ENCODE measurements at places on chromosomes 5 and 9. TPM values are rescaled to one million over a fixed set of nuclear protein-coding genes. Genes with fewer than 3 reads are reported as not detected.
A peak's percentile ranks its signal among the peaks of the same experiment; 100 is the strongest.

- no peak for DNase-seq
- H3K27ac ChIP-seq = no peak overlapping the region
- peaks cover 5% of the 10 kb centered on the region for H3K4me1 ChIP-seq
- H3K4me3 ChIP-seq = no peak overlapping the region
- no peaks in the 10 kb centered on the region for H3K27me3 ChIP-seq
These were observed 14.2 kb upstream of the PHF2 start for GRCh38 chr9:93562157-93562556.

- peaks cover 37% of the 10 kb centered on the region for H3K36me3 ChIP-seq
- H3K4me1 ChIP-seq = no peaks in the 10 kb centered on the region
- DNase-seq = no peak
- H3K27me3 ChIP-seq = no peaks in the 10 kb centered on the region
- H3K4me3 ChIP-seq = no peak overlapping the region
- H3K27ac ChIP-seq = no peak overlapping the region
These were observed 89.4 kb downstream of the OTULIN start for GRCh38 chr5:14753947-14754346.

DNA sequence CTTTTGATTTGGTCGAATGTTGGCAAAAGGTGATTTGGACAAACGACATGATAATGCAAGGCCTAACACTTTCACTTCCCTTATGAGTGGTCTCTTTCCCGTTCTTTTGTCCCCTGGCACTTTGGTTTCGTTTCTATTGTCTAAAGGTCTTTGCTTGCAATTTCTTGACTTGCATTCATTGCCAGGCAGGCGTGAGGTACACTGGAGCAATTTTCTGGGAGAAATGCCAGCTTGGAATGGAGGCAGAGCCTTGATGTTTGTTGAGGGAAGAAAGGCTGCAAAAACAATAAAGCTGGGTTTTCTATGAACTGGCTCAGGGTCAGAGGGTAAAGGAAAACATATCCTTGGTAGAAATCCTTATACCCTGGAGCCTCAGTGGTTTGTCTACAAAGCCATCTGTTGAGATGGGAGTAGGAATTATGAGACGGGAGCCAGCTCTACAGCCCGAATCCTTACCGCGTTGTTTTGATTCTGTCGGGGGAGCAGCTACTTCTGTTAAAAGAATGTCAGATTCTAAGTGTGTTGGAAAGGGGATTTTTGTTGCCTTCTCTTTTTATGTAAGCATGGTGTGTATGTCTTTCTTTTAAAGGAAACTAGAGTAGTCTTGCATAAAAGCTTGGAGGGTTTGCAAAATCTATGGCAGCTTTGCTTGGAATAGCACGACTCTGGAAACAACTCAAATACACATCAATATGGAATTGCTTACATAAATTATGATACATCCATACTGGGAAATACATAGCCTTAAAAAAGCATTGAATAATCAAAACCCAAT, 158.9 kb downstream of the RMI1 start:
- DNase-seq = peak; percentile 89
- H3K36me3 ChIP-seq = no peaks in the 10 kb centered on the region

Gene FPGS
- polyA plus RNA-seq = 24.4 TPM

GRCh38 chr5:104611135-104611767, 1048.7 kb upstream of the NUDT12 start:
- H3K27me3 ChIP-seq = no peaks in the 10 kb centered on the region
- H3K36me3 ChIP-seq = no peaks in the 10 kb centered on the region
- H3K4me1 ChIP-seq = no peaks in the 10 kb centered on the region

DNA sequence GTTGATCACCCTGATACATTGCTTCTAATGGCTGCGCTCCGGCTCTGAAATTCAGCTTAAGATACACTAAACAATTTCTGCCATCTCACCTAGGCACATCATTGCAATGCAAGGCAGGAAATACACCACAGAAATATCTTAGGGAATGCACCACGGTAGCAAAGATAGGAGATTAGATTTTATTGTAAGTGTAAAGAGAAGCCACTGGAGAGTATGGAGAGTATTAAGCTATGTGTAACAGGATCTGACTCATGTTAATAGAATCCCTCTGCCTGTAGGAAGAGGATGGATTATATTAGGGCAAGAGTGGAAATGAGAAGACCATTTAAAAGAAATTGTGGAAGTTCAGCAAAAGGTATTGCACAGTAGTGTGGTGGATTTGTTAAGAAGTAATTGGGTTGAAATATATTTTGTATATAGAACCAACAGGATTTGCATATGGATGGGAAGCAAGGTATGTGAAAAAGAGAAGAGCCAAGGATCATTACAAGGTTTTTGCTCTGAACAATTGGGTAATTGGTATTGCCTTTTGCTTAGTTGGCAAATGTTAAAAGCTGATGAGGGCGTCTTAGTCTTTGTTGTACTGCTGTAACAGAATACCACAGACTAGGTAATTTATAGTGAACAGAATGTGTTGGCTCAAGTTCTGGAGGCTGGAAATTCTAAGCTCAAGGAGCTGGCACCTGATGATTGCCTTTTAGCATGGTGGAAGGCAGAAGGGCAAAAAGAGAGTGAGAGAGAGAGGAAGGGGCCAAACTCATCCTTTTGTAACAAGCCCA, 636.1 kb downstream of the PSAT1 start:
- DNase-seq = no peak
- no peaks in the 10 kb centered on the region for H3K36me3 ChIP-seq
- H3K4me1 ChIP-seq = no peaks in the 10 kb centered on the region
- no peak overlapping the region for H3K27ac ChIP-seq
- H3K4me3 ChIP-seq = no peak overlapping the region
- no peaks in the 10 kb centered on the region for H3K27me3 ChIP-seq

Gene PAPPA
- not detected for polyA plus RNA-seq

GRCh38 chr9:68678430-68678829, 26.6 kb upstream of the PIP5K1B start:
- no peak overlapping the region for H3K4me3 ChIP-seq
- peak; percentile 42 for DNase-seq
- H3K27me3 ChIP-seq = no peaks in the 10 kb centered on the region
- H3K4me1 ChIP-seq = no peaks in the 10 kb centered on the region
- no peak overlapping the region for H3K27ac ChIP-seq

Gene CBY3
- not detected for polyA plus RNA-seq

Measured in small intestine (tissue), 16 donors.